ENCODE measurements at places on chromosomes 5 and 9.

DNA sequence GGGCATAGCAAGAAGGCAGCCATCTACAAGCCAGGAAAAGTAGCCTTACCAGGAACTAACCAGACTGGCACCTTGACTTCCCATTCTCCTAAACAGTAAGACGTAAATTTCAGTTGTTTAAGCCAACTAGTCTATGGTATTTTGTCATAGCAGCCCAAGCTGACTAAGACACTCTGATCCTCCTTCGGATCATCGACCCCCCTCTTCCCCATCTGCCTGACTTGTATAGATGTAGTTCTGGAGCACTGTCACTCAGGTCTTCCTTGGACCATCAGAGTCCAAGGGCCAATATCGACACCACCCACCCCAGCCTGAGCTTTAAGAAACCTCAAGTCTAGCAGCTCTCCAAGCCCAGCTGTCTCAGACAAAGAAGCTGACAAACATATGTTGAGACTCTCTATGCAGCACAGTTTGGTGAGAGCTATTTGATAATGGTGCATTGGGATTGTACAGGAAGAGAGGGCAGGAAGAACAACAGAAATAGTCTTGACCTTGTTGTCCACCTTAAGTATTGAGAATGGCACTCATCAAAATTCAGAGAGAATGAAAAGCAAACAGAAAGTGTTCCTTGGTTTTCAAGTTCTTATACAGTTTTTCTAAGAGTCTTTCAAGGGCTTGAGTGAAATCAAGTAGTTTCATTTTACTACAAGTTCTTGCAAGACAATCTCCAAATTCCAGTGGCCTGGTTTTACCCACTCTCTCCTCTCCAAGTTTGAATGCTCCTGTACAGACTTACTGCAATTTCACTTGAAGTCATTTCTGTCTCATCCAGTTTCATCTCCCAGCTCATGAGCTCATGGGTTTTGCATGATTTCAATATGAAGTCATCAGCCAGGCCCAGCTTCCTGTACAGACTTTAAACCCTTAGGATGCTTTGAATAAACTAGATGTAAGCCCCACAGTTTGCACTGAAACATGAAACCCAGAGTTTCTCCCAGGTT lies 122.3 kb upstream of the RAI14 start:
- no peak for DNase-seq

DNA sequence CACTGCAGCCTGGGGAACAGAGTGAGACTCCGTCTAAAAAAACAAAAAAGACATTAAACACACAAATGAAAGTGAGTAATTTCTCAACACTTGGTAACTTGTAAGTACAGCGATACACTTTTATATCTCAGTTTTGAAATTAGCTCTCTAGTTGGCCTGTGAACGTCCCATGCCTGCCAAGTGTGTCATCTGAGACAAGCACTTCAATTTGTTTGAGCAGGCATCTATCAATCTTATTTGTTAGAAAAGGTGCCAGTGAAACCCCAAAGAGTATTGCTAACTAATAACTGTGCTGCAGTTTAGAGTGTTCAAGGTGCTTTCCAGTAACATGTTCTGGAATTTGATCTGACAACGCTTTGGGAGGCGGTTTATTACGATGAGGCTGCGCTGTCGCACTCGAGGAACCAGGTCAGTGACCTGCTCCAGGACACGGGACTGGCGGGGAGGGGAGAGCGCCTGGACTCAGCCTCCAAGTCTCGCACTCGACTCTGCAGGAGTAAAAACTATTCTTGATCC lies 1.1 kb upstream of the SPIN1 start:
- DNase-seq, result no peak

DNA sequence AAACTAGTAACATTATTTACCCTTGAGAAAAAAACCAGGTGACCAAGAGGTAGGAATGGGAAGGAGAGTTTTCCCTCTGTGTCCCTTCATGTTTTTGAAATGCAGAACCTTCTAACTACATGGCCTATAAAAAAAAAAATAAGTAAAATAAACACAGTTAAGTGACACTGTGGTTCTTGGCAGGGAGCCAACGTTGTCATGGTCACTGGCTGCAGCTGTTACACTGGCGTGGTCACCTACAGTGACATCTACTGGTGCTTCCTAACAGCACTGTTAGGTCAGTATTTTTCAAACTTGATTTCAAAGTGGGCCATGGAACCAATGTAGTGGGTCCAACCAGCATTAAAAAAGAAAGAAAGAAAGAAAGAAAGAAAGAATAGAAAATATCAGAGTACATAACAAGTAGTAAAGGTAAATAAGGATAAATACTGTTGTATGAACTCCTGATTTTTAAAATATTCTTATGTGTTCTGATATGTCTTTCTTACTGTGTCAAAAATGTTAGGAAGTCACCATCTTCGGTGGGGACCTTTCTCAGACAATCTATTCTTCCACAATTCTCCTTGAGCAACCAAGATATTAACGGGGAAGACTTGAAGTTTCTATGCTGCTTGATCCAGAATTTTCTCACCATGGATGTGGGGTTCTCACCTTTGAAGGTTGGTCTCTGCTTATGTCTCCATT lies 59.1 kb upstream of the PJA2 start:
- DNase-seq, result peak; percentile 85

DNA sequence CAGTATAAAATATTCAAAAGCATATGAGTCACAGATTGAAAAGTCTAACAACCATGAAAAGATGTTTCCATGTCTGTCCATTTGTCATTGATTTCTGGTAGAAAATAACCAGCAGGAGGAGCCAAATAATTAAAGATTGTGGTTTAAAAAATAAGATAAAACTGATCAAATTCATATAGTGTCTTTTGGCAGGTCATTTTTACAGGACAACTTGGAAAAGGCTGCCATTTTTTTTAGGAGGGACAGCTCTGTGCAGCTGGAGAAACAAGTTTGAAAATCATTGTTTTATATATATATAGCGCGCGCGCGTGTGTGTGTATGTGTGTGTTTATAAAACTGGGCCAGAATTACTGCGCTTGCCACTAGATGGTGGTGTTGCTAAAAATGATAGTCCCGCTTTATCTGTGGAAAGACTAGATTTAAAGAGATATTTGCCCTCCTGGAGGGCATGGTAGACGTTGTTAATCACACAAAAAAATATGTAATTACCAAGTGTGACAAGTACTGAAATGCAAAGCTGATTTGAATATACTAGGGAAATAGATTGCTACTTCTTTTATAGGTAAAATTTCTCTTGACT lies 1.3 kb upstream of the TRMO start:
- DNase-seq, result peak; percentile 53

DNA sequence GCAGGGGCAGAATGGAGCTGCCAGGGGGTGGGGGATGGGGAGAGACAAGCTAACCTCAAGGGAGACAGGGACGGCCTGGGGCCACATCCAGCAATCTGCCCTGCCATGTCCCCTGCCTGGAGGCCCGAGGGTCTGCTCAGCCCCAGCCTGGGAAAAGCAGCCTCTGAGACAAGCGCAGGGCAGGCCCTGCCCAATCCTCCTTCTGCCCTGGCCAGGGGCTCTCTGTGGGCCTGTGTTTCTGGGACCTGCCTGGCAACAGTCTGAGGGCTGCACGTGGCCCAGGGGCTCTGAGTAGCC lies 13.9 kb upstream of the QSOX2 start:
- DNase-seq, result no peak

Measured in HEK293T (cell line).